A172 (cell line): ENCODE measurements at places on chromosomes 12 and 14.

DNA sequence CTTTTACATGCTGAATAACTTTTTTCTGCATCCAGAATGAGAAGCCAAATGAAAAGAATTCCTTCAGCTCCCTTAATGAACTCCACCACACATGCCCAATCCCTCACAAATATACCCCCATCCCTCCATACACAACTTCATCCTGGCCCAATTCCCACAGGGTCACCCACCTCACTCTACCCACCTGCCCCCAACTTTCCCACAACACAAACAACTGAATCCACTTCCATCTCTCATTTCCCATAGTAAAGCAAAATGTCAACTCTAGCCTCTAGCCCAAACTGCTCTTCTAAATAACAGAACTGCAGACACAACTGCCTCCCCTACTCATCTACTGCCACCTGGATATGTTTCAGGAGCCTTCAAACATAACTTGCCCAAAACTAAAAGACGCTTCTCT lies 18.8 kb downstream of the HECTD1 start:
- no peak for DNase-seq

DNA sequence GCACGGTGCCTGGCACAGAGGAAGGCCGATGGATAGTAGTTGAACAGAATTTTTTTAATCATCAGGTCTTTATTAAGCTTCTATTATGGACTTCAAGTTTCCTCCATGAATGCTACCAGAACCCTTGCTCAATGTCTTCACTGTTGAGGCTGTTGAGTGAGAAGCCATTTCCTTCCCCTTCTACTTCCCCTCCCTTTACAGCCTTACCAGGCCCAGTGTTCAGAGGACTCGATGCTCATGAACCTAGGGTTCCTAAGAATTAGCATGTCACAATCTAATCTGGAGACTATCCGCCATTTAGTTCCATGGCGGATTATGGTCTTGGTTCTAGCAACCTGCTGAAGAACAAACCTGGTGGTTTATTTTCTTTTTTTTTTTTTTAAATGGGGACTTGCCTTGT lies 17.7 kb downstream of the ETV6 start:
- no peak for DNase-seq

DNA sequence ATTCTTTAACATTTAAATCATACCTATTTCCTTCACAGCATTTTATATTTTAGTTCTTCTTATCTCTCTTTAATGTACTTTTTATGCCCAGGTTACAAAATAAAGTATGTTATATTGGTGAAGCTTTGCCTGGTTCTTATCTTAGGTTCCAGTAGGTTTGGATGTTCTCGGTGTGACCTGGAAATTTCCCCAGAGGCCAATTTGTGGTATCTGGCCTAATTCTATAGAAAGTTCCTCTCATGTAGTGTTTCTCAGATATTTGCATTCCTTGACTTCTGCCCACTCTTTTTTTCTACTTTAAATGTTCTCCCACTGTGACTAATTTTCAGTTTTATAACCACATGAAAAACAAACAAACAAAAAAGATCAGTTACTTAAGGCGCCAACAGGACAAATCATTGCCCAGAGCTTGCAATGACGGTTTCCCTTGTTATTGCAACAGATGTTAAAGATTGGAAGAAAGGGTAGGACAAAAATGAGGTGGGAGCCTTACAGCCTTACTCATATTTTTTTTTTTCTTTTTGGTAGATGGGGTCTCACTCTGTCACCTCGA lies 41.2 kb upstream of the PPM1H start:
- DNase-seq: no peak

DNA sequence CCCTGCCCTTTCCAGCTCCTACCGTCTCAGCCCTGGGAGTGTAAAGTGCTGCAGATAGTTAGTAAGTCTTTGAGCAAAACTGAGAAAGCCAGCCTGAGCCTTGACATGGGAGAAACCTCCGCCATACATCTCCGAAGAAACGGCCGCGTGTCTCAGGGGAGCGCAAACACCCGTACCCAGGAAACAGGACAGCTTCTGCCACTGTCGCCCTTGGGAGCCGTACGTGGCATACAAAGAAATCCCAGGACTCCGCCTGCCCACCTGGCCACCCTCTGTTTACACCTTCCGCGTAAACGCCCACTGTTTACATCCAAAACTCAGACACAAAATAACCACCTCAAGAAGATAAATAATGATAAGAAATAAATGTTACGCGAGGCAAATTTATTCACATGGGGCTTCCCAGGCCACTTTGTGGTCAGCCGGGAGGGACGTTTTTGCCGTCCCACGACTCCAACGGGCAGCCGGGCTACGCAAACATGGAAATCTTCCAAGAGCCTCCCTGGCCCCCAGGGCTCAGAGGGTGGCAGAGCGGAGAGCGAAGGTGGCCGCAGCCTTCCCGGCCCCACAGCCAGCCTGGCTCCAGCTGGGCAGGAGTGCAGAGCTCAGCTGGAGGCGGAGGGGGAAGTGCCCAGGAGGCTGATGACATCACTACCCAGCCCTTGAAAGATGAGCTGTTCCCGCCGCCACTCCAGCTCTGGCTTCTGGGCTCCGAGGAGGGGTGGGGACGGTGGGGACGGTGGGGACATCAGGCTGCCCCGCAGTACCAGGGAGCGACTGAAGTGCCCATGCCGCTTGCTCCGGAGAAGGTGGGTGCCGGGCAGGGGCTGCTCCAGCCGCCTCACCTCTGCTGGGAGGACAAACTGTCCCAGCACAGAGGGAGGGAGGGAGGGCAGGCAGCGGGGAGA lies at the start of gene BDKRB2:
Gene BDKRB2 (plus strand): TSS at position 689 of the 908 bp plus-strand sequence. CDS start 32,269 bp downstream, outside the sequence.
- DNase-seq: peak; percentile 79

DNA sequence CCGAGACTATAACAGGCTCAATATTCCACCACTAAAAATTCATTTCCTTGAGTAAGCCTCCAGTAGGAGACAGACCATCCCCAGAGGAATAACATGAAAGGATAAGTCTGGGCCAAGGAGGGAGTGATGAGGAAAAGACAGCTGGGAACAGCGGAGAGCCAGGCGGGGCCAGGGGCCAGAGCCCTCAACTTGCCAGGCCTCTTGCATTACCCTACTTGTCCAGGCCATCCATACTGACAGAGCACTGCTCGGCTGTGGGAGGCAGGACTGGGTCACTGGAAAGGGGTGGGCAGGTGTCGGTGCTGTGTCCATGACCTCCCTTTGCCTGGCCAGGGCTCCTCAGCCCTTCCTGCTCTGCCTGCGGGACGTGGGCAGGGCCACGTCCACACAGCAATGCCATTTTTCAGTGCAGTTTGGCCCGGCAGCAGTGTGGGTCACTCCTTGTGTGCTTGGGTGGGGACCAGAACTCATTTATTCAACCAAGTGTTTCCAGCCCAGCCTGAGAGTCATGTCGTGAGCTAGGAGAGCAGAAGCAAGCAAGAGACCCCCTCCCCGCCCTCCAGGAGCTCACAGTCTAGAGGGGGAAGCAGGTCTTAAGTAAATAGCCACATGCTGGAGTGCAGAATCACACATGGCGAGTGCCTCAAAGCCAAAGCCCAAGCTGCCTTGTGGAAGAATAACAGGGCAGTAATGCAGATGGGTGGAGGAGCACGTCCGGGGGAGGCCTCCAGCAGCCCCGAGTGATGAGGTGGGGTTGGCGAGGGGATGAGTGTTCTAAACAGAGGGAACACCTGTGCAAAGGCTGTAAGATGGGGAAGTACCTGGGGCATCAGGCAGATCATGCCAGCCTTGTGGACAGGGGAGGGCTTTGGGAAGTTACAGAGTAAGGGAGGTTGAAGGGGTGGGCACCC lies 8.9 kb upstream of the FAIM2 start:
- no peak for DNase-seq

DNA sequence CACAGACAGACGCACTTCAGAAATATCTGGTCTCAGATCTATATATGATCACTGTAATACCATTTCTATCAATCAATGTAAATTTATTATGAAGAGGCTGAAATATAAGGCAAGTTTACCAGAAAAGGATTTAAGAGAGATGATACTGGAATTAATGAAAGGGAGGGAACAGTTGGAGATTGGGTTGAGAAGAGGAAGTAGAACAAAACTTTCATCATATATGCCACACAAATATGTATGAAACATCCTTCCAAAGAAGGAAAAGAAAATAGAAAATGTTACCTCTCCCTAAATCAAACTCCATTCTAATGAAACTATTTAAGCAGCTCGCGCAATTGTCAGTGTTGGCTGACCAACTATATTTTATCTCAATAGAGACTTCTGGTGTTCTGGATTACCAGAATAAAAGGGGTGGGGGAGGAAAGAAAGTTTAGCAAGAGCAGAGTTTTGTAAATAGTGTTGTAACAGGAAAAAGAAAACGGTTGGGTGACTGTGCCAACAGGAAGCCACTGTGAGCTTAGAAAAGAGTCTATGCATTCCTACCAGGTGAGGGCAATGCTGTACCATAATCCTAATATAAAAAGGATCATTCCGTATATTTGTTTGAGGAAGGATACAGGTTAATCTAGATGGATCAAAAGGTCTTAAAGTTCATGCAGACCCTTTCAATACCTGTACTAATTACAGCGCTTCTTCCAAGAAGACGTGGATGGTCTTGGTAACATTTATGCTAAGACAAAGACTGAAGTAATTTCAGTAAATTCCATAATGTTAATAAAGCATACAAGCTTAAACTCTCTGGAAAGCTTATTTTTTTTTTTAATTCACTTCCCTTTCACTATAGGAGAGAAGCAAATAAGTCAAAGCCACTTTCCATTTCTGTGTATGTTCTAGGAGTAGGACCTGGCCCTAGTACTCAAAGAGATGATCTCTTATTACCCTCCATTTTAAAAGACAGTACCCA lies 14.5 kb upstream of the LLPH start:
- DNase-seq: peak; percentile 71

GRCh38 chr14:68981539-68981976 lies 2.5 kb upstream of the ACTN1 start:
- no peak for DNase-seq

DNA sequence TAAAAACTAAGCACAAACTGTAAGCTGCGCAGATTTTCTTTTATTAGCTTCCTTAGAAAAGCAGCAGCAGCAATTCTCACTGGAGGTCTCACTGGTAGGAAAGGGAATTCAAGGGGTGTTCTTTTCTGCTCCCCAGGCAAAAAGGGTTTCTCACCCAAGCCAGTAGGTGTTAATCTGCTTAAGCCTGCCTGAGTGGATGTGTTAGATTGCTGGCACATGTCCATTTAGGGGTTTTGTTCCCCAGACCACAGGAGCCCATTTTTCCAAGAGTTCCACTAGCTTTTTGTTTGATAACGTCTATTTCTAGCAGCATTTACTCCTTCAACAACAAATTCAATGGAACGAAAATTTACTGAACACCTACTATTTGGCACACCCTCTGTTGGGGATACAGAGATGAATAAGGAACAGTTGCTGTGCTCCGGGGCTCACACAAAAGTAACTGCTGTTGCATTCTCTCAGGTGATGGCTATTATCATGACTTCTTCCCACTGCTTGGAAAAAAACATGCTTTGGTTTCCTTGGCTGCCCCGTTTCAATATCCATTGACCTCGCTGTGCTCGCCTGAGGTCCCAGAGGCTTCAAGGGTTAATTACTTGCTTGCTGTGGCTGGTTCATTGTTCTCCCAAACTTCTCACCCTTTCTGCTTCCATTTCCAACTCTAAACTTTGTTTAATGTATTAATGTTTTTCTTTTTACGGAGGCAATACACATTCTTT lies 31.1 kb upstream of the RIC8B start:
- no peak for DNase-seq

DNA sequence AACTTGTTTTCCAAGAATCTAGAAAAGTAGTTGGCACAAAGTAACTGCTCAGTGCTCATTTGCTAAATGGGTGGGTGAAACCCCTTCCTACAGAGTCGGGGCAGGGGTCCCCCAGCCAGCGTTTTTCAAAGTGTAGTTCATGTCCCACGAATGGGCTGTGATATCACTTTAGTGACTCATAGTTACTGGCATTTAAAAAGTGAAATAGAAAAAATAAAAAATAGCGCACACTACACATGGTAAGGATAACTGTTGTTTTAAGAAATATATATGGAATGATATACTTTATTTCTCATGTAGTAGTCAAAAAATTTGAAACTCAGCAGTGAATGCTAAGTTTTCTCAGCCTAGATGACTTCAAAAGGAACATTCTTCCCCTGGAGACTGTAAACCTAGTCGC lies 250.4 kb downstream of the CHST11 start:
- DNase-seq: no peak

GRCh38 chr14:86166541-86166940 lies 636.6 kb downstream of the FLRT2 start:
- DNase-seq: no peak

DNA sequence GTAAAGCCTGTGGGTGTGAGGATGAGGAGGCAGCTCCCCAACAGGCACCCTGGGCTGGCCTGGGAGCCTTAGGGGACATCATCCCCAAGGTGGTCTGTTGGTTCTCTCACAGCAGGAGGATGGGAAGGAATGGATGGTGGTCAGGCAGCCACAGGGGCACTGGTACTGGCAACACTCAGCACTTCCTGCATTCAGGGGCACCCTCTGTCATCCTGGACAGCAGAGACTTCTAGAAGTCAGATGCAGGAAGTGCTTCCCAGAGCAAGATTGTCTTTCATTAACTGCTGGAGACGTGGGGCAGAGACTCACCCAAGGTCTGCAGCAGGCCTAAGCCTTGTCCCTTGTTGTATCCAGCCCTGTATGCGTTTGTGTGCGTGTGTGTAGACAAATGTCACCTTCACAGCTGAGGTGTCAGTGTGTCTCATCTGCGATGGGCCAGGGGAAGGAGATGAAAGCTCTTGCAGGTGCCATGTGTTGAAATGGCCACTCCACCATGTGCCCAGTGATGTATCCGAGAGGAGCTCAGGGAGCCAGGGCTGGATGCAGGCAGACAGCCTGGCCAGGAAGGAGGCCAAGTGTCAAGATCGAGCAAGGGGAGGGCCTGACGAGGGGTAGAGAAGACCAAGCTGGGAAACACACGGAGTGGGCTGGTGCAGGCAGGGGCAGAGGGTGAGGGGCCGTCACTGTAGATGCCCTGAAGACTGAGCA lies 85.1 kb downstream of the PITPNM2 start:
- no peak for DNase-seq

- no peak for DNase-seq
Measured at GRCh38 chr12:88816201-88816600, 235.9 kb upstream of the KITLG start.

- DNase-seq: no peak
Measured at GRCh38 chr12:55982319-55982936, 8.6 kb downstream of the RAB5B start.

DNA sequence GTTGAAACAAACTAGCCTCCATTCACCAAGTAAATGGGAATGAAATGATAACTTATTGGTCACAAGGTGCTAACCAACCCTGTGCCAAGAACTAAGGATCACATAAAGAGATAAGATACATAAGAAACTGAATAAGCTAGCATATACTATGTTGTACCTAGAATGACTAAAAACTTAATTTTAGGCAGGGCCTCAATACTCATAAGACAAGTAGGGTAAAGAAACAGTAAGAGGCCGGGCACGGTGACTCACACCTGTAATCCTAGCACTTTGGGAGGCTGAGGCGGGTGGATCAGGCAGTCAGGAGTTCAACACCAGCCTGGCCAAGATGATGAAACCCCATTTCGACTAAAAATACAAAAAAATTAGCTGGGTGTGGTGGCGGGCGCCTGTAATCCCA lies 17.7 kb downstream of the GDF11 start:
- no peak for DNase-seq
